Islet precursor cell (in vitro differentiated cells): ENCODE measurements at places on chromosomes 3 and 15.

- DNase-seq, result no peak
These were observed 192.5 kb upstream of the CGNL1 start for GRCh38 chr15:57183614-57184344.

DNA sequence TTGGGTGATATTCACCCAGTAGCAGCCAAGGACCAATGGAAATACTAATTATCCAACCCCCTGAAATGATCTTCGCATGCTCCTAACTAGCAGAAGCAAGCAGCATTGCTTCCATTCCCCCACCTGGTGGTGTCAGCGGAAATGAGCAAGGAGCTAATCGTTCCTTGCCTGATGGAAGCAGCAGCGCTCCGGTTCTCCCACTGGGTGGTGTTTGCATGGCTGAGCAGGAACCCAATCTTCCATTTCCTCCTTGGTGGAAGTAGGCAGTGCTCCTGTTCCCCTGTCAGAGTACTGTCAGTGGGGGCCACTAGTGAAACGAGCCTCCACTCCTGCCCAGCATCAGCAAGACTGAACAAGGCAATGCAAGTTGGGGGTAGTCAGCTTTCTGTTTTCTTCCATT, 311.5 kb downstream of the CACNA2D3 start:
- DNase-seq, result peak; percentile 82

DNA sequence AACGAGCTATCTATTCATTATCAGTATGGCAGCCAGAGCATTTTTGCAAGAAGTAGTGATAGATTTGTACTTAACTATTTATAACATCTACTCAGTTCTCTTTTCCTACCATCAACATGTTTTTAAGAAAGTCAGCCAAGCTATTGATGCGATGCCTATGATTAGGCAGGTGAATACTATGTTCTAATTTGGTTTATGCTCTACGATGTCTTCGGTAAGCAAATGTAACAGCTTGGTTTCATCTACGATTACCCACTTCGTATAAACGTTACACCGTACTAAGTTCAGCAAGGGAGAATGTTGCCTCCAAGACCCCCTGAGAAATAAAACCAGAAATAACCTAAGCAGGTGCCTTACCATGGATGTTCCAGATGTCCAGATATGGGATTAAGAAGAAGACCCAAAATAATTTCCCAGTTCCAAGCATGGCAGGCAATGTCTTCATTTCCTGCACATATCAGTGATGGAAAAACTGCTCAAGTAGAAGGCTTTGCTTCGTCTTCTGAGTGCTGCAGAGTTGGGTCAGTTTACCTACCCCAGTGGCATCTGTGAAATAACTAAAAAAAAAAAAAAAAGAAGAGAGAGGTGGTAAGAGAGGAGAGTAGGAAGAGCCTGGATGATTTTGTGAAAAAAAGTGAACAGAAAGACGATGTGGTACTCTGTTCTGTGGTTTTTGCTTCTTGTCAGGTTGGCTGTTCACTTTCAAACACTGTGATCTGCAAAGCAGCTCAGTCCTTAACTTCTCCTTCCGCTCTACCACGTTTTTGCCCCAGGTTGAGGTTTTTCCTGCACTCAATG, at the start of gene BTLA:
Gene BTLA (minus strand): TSS at position 559 of the 798 bp plus-strand sequence. CDS start 114 bp downstream, at position 445.
- DNase-seq, result no peak

GRCh38 chr3:83968356-83968755, 990.4 kb upstream of the CADM2 start:
- DNase-seq, result no peak

DNA sequence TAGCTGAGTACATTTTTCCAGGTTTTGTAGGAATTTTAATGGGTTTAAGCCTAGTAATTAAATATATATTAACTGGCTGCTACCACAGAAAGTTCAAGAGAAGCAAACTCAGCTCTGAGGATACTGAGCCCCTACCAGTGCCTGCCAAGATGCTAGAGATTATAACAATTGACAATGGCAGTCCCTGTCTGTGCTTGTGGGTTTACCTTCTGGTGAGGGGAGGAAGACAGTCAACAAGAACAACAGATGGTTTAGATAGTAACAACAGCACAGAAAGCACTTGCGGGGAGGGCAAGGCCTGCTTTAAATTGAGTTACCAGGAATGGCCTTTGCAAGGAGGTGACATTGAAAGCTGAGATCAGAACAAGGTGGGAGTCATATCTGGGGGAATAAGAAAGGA, 56.6 kb upstream of the ARHGEF3 start:
- DNase-seq, result peak; percentile 81
